ENCODE measurements at places on chromosomes 5 and 9. TPM values are rescaled to one million over a fixed set of nuclear protein-coding genes. Genes with fewer than 3 reads are reported as not detected.

PDE4D gene
- 18.9 TPM for total RNA-seq

TAF11L10 gene
- not detected for total RNA-seq

VLDLR gene
- 17.3 TPM for total RNA-seq

TSSK1B gene
- total RNA-seq: 0.16 TPM

C9orf50 gene
- under 0.01 TPM for total RNA-seq

ARHGEF28 gene
- total RNA-seq: 2.5 TPM

PAIP2 gene
- 74.1 TPM for total RNA-seq

MYO10 gene
- total RNA-seq: 33.6 TPM

LCN15 gene
- not detected for total RNA-seq

ANGPTL2 gene
- 55.8 TPM for total RNA-seq

ESM1 gene
- total RNA-seq: 2.7 TPM

PCDHGA12 gene
- total RNA-seq: 7.4 TPM

SLC6A18 gene
- total RNA-seq: not detected

FREM1 gene
- total RNA-seq: 0.16 TPM

PCDHGA4 gene
- total RNA-seq: 4.7 TPM

TRPM6 gene
- under 0.01 TPM for total RNA-seq

PCSK1 gene
- total RNA-seq: under 0.01 TPM

Measured in bronchial smooth muscle cell (primary cell).